ELF-1 (cell line): ENCODE measurements at places on chromosomes 3 and 15.
A peak's percentile ranks its signal among the peaks of the same experiment; 100 is the strongest.

DNA sequence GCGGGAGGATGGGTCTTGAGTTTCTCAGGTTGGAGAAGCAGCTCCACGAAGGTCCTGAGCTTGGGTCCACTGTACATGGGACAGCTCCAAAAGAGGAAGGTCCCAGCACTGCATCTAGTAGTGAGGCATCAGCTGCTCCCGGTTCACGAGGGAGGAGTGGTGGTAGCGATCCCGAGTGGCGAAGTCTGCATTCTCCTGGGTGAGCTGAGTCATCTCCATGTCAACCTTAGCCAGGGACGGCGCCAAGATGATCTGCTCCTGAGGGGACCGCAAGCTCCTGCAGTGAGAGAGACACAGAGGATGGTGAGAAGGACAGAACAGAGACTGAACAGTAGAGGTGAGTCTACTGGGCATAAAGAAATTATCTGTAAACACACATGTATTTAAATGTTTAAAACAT, 28.0 kb upstream of the HEG1 start:
- no peak for DNase-seq

DNA sequence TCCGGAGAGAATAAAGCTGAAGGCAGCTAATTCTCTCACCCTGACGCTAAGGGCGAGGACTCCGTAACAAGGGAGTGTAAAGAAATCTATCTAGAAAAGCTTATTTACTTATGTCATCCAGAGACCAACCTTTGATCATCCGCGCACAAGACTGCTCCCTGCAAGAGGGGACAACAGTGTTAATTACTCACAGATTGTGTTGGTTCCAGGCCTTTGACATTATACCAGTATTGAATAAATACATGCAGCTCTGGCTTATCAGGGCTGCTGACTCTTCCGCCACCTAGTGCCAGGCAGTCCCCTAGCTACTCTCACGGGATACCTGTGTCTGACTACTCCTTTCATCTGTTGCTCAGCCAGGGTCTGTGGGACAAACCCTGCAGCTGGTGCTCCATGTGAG, 211.7 kb downstream of the DTWD1 start:
- peak; percentile 49 for DNase-seq

GRCh38 chr15:57061281-57061680, 142.8 kb downstream of the TCF12 start:
- no peak for DNase-seq

GRCh38 chr15:88505721-88506120, 38.2 kb downstream of the MRPS11 start:
- no peak for DNase-seq

DNA sequence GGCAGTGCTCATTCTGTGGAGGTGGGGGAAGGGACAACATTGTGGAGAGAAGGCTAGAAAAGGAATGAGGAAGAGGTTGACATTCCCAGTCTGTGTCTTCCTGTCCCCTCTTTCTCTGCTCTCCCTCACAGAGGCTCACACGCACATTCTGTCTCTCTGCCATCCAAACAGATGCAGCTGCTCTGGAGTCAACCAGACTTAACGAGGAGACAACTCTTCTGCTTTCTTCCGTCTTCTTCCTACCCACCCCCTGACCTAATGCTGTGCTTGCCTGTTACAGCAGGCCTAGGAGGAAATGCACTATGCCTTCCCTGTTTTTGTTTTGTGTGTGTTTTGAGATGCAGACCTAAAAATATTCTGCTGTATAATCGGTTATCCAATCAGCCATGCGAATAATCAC, 121.9 kb downstream of the CACNA1D start:
- DNase-seq: no peak

- no peak for DNase-seq
Measured at GRCh38 chr3:53027254-53027844, 18.5 kb downstream of the SFMBT1 start.

- DNase-seq: no peak
Measured at GRCh38 chr3:32340611-32341365, 50.9 kb upstream of the CMTM7 start.

GRCh38 chr15:23022156-23022555, 17.2 kb downstream of the TUBGCP5 start:
- DNase-seq: no peak

GRCh38 chr3:179970746-179971145, 66.0 kb downstream of the PEX5L start:
- DNase-seq: no peak

GRCh38 chr3:65837604-65838003, 201.1 kb downstream of the MAGI1 start:
- no peak for DNase-seq

DNA sequence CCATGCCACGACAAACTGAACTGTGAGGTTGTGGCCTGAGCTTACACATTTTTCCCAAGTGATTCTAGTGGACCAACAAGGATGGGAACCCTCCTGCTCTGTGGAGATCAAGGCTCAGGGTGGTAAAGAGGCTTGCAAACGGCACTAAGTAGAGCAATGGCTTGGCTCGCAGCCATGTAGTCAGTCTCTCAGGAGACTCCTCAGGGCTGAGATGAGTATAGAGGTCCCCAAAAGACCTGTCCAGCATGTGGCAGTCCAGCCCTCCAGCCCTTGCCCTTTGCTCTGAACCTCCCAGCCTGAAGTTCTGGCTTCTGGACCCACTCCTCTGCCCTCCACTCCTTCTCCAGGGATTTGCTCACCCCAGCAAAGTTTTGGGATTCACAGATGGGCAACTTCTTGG, 8.3 kb upstream of the CAMP start:
- no peak for DNase-seq

- no peak for DNase-seq
Measured at GRCh38 chr3:170056710-170057454, 19.1 kb downstream of the GPR160 start.

- peak; percentile 35 for DNase-seq
Measured at GRCh38 chr3:167437428-167438139, 36.3 kb downstream of the SERPINI2 start.

- no peak for DNase-seq
Measured at GRCh38 chr3:153008226-153008625, 153.8 kb upstream of the RAP2B start.

- DNase-seq: no peak
Measured at GRCh38 chr3:104556372-104557078, 810.2 kb upstream of the ALCAM start.

DNA sequence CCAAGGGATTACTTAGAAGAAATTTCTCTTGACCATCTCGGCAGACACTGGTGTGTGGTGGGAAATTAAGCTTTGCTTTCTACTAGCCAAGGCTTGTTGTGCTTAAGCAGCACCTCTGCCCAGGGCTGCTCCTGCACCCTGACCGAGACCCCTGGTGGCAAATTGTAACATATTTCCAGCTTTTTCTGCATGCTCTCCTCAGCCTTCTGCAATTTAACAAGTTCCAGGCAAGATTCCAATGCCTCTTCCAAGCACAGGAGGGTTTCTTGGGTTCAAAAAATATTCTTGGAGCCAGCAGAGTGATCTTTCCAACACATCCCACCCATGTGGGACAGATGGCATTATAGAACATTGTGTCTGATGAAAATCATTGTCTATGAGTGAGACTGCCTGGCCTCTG, 210.5 kb downstream of the CLSTN2 start:
- no peak for DNase-seq

- DNase-seq: no peak
Measured at GRCh38 chr15:96162322-96162721, 168.2 kb upstream of the NR2F2 start.

DNA sequence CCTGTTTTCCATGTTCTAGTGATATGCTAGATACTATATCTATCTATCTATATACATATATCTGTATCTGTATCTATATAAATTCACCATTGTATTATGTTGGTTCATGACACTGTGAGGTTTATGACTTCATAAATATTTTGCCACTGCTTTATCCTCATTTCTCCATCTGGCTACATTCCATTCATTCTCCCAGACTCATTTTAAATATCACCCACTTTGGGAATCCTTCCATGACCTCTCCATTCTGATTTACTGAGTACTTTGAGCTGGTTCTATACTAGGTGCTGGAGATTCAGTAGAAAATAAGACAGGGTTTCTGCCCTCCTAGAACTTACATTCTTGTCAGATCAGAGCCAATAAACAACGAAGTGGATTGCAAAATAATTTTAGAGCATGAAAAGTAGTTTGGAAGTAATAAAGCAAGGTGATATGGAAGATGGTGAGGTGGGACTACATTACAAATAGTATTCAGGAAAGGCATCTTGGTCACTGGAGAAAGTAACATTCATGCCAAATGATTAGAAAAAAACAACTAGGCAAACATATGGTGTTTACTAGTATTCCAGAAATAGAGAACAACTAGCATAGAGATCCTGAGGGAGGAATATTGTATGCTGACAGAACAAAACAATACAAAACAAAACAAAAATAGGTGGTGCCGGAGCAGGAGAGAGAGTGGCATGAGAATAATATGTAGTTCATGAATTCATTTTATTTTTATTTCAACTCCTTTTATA, 11.6 kb upstream of the PLSCR4 start:
- no peak for DNase-seq

DNA sequence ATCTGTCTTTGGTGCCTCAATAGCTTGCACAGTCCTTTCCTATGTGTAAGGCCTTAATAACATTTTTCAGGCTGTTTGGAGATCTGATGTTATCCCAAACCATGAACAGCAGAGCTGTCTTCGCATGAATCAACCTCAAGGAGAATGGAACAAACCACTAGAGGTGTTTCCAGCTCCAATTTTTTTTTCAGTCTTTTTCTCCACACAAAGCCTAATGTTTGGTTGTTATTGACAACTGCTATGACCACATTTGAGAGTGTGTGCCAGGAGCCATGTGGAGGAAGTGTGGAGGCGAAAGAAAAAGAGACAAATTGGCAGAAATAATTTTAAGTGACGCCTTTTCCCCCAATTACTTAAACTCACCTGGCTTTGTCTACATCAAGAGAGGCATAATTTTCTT, 38.7 kb downstream of the RTP4 start:
- no peak for DNase-seq

- DNase-seq: no peak
Measured at GRCh38 chr3:144102421-144102820, 130.8 kb downstream of the DIPK2A start.

- DNase-seq: no peak
Measured at GRCh38 chr15:27906802-27907201, 192.3 kb downstream of the OCA2 start.

- no peak for DNase-seq
Measured at GRCh38 chr15:92149465-92149864, 244.2 kb upstream of the ST8SIA2 start.

GRCh38 chr15:68364028-68364659, 67.8 kb downstream of the ITGA11 start:
- DNase-seq: no peak

- DNase-seq: no peak
Measured at GRCh38 chr3:148873270-148873927, 8.3 kb downstream of the CPA3 start.

- DNase-seq: no peak
Measured at GRCh38 chr15:70525551-70525950, 237.8 kb downstream of the UACA start.

DNA sequence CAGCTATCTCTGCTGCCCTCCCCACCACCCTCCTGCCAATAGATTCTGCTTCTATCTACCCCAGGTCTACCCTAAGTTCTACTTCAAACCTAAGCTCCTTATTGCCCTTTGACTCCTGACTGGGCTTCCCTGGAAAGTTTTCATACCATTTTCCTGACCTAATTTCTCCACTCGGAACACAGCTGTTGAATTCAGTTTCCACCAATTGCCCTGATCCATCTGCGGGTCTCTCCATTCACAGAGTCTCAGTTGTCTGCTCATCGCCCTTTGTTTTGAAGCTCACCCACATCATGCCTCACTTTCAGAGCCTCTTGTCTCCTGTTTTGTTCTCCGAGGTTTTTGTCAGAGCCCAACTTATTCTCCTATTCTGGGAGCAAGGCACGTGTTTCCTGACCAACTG, 56.8 kb upstream of the ABI3BP start:
- no peak for DNase-seq

DNA sequence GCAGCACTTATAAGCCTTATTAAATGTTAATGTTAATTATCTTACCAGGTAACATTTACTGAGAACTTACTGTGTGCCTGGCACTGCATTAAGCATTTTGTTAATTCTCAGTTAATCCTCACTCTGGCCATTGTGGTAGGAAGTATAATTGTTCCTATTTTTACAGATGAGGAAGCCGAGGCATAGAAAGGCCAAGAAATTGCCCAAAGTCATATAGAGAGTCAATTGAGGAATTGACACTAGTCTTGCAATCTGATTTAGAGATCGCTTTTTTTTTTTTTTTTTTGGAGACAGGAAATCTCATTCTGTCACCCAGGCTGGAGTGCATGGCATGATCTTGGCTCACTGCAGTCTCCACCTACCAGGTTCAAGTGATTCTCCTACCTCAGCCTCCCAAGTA, 132.6 kb upstream of the PROK2 start:
- DNase-seq: no peak

GRCh38 chr3:97432914-97433313, 331.6 kb upstream of the ARL6 start:
- DNase-seq: no peak

- no peak for DNase-seq
Measured at GRCh38 chr3:69536306-69537020, 150.6 kb upstream of the FRMD4B start.

GRCh38 chr3:69749461-69749860, 10.2 kb downstream of the MITF start:
- DNase-seq: no peak

DNA sequence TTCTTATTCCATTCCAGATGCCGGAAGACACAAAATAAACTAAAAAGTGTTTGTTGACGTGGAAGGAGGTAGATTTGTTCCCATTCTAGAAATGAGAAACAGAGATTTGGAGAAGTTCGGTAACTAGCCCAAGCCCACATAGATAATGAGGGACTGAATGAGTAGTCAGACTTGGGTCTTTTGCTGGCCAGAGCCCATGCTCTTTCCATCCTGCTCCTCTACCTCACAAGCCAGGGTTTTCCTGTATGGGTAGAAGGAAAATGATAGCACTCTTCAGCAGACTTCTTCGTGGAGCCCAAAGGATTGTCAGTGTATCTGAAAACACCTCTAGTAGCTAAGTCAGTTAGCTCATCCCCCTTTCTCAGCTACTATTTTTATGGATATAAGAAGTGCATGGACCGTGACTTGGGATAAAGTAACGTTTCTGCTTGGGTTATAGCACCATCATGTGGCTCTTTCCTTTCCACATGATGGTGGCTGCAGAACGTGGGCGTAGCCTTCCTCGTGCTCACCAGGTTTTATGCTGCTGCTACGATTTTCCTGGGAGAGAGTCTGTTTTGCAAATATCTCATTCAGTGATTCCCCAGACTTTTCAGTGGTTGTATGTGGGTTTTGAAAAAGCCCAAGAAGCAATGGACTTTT, 84.6 kb downstream of the DGKG start:
- DNase-seq: peak; percentile 34

- peak; percentile 95 for DNase-seq
Measured at GRCh38 chr3:23865595-23866396, 51.0 kb downstream of the NKIRAS1 start.

- DNase-seq: no peak
Measured at GRCh38 chr3:15217841-15218267, 11.8 kb downstream of the CAPN7 start.

- no peak for DNase-seq
Measured at GRCh38 chr3:193347521-193348501, 30.7 kb downstream of the ATP13A5 start.
